Astrocyte (in vitro differentiated cells and primary cell): ENCODE measurements at places on chromosomes 1 and 21.

GRCh38 chr1:31798433-31799195 lies 17.2 kb downstream of the SPOCD1 start:
- DNase-seq, result peak; percentile 88

GRCh38 chr1:89310505-89310904 lies 37.8 kb upstream of the GBP5 start:
- no peak for DNase-seq

DNA sequence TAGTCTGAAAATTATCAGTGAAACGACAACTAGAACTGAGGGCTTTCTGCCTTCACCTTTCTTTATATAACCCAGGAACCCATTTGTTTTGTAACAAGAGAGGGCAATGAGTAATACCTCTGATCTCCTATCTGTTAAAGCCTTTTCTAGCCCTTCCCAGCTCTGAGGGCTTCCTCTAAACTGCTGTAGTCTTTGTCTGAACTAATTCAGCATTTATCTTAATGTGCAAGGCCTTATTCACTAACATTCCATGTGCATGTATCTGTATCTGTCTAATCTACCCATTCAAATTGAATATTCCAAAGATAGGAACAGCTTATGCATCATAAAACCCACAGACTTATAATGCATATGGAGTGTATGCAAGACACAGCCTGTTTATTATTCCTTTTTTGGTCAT lies 167.1 kb downstream of the LYPLAL1 start:
- DNase-seq, result peak; percentile 87

- DNase-seq, result no peak
Observed at GRCh38 chr1:233614743-233615521, 1.0 kb downstream of the KCNK1 start.

DNA sequence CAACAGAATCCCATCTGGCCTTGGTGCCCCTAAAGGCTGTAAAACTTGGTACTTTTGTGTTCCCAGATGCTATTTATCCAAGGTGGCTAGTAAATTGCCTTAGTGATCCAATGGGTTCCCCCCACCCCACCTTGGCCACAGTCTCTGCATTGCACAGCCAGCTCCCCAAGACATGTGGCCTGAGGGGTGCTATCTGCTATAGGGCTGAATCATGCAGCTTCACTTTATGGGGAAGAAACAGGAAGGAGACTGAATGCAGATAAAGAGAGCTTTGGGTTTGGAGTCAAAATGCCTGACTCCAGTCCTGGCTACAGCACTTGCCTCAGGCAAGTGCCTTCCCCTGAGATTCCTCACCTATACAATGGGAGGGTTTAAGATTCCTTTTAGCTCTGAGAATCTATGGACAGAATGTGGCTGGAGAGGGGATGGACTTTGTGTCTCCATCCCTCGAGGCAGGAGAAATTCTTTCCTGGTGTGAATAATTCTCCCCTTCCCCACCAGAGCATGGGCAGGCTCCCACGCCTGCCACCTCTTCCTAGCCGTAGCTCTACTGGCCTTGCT lies 6.5 kb downstream of the RHEX start:
- DNase-seq, result no peak

- no peak for DNase-seq
Observed at GRCh38 chr1:60331647-60332046, 258.1 kb upstream of the C1orf87 start.
